ENCODE measurements at places on chromosomes 12 and 14.

- peak; percentile 49 for ATAC-seq
Observed at GRCh38 chr14:60723116-60723906, 840 bp downstream of the SIX4 start.

GRCh38 chr14:72782817-72783216, 111.1 kb downstream of the DPF3 start:
- no peak for ATAC-seq

DNA sequence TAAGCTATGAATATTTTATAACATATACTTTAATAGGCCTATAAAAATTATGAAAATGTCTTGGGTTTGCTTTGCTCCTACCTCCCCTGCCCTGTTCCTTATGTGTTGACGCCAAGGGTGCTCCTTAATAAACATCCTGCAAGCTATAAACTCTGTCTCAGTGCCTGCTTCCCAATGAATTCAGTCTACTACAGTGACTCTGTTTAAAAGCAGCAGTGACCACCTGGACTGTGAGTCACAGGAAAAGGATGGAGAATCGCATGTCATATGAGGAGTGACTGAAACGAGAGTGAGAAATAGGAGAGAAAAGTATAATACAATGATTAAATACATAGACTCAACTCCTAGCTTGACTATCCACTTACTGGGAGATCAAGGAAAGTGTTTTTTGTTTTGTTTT, 41.1 kb upstream of the CFAP54 start:
- peak; percentile 13 for ATAC-seq

GRCh38 chr12:113500782-113501311, 29.2 kb upstream of the LHX5 start:
- ATAC-seq = no peak

- no peak for ATAC-seq
Observed at GRCh38 chr12:31412292-31412801, 86.4 kb upstream of the SINHCAF start.

- ATAC-seq = peak; percentile 81
Observed at GRCh38 chr14:23153851-23154796, 29.3 kb downstream of the SLC7A8 start.

- ATAC-seq = peak; percentile 65
Observed at GRCh38 chr14:60183741-60184140, 18.5 kb upstream of the DHRS7 start.

- ATAC-seq = no peak
Observed at GRCh38 chr12:109740694-109741245, 27.1 kb downstream of the FAM222A start.

- ATAC-seq = no peak
Observed at GRCh38 chr14:33964599-33965317, 13.9 kb upstream of the EGLN3 start.

GRCh38 chr12:123076604-123077297, 74.1 kb downstream of the PITPNM2 start:
- ATAC-seq = peak; percentile 50

DNA sequence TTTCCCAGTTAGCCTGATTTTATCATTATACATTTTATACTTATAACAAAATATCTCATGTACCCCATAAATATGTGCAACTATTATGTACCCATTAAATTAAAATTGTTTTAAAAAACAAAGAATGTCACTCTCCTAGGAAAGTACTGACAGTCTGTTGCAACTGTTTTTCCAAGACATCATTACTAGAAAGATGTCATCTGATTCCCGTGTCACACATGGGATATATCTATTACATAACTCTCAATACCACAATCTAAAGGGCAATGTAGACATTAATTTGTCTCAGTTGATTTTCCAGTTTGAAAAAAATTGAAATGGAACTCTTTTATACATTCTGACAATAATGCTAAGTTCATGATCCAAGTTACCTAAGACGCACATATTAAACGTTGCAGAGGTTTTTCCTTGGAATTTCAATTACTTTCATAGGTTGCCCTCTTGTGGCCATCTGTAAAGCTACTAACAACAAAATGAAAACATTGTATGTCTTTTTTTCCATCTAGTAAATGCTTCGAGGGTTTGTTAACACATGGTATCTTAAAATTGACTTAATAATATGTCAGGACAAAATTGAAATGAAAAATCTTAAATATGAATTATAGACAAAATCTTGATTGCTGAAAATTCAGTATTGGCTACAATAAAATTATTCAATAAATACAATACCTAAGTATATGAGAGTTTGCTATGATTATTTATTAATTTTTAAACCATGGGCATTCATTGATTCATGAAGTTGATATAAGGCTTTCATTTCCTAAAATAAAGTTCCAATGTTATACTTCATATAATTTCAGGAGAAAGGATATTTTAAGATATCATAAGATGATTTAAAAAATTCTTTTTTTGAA, 131.6 kb downstream of the PPFIA2 start:
- peak; percentile 75 for ATAC-seq

- no peak for ATAC-seq
Observed at GRCh38 chr12:42315108-42315507, 10.8 kb downstream of the ZCRB1 start.

All from SK-N-SH treated with all-trans-retinoic acid at 6 μM for 48 hours (cell line).